ENCODE measurements at places on chromosomes 4 and X.

DNA sequence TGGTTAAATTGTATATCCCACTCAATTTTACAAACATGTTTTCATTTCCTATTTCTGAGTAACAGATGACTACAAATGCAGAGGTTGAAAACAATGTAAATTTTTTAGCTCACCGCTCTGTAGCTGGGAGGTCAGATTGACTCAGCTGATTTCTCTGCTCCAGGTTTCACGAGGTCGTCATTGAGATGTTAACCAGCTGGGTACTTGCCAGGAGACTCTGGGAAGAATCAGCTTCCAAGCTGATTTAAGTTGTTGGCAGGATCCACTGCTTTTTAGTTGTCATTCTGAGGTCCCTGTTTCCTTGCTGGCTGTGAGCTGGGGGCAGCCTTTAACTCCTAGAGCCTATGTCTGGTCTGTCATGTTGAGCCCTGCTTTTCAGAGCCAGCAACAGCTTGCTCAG lies 864.3 kb upstream of the AGA start:
- DNase-seq, result no peak

GRCh38 chr4:147828331-147828905 lies 96.5 kb downstream of the ARHGAP10 start:
- DNase-seq, result no peak

DNA sequence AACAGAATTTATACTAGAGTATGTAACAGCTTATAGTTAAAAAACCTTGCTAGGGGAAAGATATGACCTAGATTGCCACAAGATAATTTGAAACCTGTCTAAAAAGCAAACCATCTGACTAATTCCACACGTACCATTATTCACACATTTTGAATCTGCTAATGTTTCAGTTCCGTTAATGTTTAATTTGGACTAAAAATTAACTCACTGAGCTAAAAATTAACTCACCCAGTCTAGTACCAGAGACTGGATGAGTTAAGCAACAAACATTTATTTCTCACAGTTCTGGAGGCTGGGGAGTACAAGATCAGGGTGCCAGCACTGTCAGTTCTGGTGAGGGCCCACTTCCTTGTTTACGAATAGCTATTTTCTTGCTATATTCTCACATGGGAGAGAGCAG lies 231.5 kb upstream of the DIAPH2 start:
- no peak for DNase-seq

GRCh38 chr4:110737931-110738330 lies 115.1 kb upstream of the PITX2 start:
- DNase-seq, result no peak

GRCh38 chrX:66717926-66718325 lies 79.0 kb upstream of the EDA2R start:
- DNase-seq, result no peak

- DNase-seq, result no peak
Observed at GRCh38 chrX:50626432-50626831, 155.8 kb upstream of the DGKK start.

- DNase-seq, result no peak
Observed at GRCh38 chrX:50100188-50100587, 100.6 kb downstream of the AKAP4 start.

DNA sequence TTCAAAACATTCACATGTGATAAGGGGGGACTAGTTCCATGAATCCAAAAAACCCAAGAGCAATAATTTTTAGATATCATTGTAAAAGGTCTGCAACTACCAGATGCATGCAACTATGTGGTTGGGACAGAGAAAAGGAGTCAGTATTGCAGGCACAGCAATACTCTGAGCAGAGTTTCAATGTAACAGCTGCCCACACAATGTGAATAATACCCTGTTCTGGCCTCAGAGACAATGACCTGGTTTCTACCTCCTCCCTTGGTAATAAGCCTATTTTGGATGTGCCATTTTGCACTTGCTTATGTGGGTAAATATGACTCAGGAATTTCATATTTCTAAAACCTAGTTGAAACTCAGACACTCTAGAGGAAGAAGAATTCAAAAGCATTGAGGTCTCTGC lies 194.8 kb upstream of the RASGEF1B start:
- no peak for DNase-seq

- DNase-seq, result no peak
Observed at GRCh38 chr4:133711817-133712216, 489.8 kb downstream of the PABPC4L start.

DNA sequence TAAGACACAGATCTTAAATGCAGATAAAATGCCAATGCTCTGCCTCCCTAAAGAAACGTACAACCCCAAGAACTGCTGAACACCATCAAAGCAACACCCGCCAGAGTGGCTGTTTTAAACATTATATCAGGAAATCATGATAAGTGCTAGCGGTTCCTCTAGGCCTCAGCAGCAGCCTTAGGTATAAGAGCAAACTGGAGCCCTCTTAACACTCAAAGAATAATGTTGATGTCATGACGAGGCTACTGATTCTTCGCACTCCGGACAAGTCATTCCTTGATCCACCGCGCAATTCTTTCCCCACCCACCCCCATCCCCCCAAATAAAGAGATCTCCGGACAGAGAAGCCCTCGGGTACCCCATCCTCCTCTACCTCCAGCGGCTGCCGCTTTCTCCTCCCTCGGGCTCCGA lies 507 bp downstream of the LIN54 start:
- DNase-seq, result no peak

DNA sequence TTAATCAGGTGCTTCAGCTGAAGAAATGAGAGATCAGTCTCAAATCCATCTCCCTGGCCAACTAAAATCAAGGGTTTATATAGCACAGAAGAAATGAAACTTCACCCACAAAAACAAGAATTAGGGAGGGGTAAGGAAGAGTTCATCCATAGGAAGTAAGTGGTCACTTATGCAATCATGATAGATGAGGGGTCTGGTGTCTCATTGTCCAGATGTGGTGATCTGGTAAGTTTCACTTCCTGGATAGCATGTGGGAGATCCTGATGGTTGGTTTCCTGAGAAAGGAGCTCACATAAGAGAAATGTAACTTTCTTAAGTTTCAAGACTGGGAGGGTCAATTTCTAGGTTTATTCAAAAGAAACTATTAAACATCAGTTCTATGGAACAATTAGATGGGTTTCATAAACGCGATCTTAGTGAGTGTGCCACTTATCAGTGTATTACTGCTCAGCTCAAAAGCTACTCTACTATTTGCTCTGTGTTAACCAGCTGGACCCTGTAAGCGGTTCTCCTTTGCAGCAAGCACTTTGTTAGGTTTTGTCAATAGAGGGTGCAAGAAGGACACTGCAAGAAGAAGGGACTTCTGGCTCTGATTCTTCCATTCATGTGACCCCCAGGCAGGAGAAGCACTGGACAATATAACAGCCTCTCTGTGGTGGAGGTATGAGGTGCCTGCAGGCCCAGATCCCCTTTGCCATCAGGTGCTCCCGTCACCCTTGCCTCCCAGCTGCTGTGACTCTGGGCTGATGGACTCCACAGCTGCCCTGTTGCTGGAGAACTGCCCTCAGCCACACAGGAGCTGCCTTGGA lies 35.4 kb upstream of the HPSE start:
- DNase-seq, result no peak
